ENCODE measurements at places on chromosomes 16 and 17.

DNA sequence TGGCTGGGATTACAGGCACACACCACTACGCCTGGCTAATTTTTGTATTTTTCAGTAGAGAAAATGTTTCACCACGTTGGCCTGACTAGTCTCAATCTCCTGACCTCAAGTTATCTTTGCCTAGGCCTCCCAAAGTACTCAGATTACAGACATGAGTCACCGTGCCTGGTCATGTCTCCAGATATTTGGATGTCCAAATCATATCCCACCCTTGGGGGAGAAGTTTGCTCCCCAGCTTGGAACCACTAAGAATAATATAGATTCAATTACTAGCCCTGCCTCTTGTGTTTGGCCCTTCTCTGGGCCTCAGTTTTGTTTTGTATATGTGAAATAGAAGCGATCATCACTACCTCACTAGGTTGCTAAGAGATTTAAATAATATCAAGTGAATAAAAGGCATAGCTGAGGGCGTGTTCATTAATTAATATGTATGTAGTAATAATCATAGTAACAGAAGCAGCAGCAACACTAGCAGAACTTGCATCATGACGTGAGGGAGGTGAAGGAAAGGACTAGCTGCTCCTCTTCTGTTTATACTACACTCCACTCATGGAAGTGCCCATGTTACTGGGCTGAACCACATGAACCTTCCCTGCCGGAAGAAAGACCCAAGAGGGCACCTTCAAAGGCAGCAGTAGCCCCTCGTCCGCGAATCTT is 253.6 kb upstream of the XYLT1 start:
- DNase-seq = no peak

- DNase-seq = no peak
Measured at GRCh38 chr17:66952031-66952524, 12.4 kb upstream of the CACNG4 start.

DNA sequence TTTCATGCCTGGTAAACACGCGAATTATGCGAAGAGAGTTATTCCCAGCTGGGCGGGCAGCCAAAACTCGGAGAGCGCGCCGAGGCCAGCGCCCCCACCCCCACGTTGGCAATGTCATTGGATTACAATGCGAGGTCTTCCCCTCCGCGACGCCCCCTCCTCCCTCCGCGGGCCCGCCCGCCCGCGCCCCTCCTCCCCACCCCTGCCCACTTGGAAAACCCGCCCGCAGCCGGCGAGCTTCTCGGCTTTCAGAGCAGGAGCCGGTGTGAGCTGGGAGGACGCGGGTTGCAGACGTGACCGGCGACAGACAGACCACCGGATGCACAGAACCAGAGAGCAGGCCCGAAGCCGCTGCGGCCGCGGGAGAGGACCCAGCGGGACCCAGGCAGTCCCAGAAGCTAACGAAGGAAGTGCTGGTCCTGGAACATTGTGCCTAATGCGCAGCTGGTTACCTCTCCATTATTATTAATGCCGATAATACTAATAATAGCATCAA is 4.0 kb downstream of the NOG start:
- no peak for DNase-seq

DNA sequence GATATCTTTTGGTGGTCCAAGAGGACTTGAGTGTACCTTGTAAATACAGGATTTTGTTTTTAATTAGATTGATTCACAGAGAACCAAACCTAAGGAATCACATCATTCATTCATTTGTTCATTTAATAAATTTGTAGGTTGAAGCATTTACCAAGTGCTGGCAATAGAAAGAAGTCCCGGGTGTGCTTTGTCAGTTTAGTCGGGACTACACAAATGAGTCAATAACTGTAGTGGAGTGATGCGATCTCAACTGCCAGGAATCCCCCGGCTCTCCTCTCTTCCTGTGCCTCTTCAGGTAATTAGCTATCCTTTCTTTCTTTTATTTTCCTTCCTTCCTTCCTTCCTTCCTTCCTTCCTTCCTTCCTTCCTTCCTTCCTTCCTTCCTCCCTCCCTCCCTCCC is 1.4 kb upstream of the WWOX start:
- DNase-seq = no peak

- DNase-seq = no peak
Measured at GRCh38 chr17:66417300-66417719, 114.9 kb downstream of the PRKCA start.

DNA sequence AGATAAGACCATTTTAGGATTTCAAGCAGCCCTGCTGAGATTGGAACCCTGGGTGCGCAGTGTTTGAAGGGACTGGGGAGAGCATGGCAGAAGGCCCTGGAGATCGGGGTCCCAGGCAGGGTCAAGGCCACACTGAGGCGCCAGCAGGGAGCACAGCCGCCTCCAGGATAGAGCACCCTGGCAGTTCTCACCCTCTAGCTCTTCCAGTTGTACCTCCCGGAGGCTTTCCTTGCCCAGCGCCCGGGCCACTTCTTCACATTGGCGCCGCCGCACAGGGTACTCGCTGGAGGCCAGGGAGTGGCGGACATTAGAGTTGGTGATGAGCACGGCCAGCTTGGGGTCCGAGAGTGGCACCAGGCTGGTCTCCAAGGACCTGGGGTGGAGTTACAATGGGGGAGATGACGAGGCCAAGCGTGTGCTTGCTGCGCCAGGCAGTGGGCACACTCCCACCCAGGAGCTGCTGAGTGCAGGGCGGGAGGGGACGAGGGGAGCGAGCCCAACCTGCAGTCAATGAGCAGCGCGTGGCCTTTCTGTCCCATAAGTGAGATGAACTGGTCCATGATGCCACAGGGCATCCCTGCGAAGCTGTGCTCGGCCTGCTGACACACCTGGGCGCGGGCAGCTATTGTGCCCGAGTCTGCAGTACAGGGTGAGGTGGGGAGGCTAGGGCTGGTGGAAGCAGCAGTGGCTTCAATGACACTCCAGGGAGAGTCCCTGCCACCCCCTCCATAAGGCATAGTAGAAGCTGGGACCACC is 2.3 kb downstream of the GALK1 start:
- no peak for DNase-seq

- no peak for DNase-seq
Measured at GRCh38 chr17:75313941-75314551, 24.8 kb upstream of the SLC25A19 start.

GRCh38 chr17:63754046-63754445 is 12.4 kb upstream of the STRADA start:
- DNase-seq = no peak

GRCh38 chr17:83143817-83144231 is 64.4 kb downstream of the METRNL start:
- no peak for DNase-seq

- DNase-seq = no peak
Measured at GRCh38 chr16:66928702-66929388, 3.5 kb upstream of the RRAD start.

DNA sequence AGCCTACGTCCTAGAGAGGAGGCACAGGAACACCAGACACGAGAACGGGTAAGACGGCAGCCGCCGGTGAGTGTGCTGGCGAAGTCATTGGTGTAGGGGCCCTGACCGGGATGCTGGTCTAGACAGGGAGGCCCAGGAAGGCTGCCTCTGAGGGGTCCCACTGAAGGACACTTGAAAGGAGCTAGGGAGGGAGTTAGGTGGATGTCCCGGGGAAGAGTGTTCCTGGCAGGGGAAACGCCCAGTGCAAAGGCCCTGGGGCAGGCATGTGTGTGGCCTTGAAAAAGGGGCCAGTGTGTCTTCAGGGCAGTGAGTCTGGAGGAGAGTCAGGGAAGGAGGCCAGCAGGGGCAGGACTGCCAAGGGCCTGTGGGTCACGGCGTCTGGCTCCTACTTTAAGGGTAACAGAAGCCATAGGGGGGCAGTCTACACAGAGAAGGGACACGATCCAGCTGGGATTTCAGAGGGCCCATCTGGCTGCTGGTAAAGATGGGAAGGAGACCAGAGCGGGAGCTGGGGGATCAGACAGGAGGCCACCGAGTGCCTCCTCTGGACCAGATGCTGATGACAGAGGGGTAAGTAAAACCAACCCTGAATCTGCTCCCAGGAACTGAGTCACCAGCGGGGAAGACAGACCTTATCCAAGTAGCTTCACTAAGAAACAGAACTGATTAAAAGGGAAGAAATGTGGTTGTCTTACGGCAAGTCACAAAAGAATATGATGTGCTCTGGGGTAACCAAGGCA is 115.9 kb downstream of the LITAF start:
- DNase-seq = no peak

DNA sequence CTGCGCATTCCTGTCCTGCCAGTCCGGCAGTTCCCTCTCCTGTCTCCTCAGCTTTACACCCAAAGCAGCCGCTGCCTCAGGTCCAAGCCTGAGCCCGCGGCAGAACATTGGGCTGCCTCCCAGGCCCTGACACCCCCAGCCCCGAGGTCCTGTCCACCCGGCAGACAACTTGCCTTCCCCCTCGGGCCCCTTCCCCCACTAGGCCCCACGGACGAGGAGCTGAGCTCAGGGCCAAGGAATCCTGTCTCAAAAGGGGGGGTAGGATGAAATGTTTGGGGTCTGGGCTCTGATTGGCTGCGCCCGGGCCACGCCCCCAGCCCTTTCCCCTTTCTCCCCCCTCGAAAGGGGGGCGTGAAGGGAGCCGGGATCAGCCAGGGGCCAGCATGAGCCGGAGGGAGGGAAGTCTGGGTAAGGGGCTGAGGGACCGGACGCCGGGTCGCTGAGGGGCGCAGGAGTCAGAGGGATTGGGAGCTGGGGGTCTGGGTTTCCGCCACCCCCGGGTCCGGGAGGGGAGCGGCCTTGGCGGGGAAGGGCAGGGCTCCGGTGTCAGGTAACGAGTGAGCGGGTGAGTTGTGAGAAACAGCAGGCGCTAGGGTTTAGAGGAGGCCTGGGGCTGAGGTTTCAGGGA is at the start of gene CTF1:
Gene CTF1 (plus strand): TSS at position 354 of the 628 bp plus-strand sequence. CDS start 30 bp downstream, at position 384.
- DNase-seq = no peak

DNA sequence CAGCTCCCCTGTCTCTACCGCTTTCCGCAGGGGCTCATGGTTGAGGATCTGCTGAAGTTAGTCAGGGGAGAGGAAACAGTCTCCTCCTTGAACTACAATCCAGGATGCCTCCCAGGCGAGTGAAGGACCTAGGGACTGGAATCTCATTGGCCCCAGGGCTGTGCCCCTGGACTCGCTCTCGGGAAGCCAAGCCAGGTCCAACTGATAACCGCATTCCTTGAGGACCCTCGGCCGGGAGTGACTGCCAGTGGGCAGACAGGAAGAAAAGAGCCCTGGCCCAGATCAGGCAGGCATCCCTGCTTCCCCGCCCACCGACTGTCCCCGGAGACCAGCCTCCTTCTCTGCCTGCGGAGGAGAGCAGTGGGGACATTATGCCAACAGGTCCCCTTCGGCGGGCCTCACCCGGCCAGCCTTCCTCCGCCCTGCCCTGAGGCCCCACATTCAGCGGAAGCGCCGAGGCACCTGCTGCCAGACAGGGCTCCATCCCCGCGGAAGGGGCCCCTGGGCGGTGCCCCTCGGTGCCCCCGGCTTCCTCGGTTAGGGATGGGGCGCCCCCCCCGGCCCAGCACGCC is 776 bp downstream of the LRRC75A start:
- no peak for DNase-seq

- DNase-seq = no peak
Measured at GRCh38 chr16:87407511-87408112, 15.5 kb downstream of the MAP1LC3B start.
